ENCODE measurements at places on chromosomes 13 and 19.

DNA sequence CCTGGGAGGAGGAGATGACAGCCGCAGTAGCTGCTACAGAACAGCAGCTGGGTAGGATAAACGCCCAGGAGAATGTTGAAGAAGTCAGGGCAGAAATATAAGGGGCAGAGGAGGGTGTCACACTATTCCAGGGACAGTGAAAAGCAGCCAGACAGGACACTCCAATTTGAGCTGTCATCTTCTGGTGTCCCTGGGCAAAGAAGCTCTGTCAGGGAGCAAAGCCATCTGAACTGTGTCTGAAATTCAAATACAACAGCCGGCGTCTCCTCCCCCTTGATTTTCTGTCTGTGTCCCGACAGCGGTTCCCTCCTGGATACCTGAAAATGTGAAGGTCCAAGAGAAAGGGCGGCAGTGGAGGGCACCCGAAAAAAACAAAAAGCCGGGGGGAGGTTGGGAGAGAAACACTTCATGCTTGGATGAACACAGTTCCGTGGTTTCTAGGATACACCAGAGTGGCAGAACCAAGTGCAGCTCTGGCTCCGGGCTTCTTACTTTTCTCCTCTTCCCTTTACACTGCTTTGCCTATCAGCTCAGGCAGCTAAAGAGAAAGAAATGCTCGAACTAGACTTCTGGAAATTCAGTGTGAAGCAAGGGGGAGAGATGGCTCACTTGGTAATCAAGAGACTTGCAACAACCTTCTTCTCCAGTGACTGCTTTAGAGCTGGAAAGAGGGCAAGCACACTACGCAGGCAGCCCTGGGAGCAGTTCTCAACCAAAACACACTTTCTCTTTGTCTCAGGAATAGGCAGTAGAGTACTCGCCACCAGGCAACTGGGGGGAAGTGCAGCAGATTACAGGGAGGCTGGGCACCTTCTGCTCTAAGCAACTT, 465.6 kb downstream of the ITGBL1 start:
- no peak for DNase-seq

- DNase-seq, result no peak
Measured at GRCh38 chr13:47588676-47589075, 412.4 kb downstream of the SUCLA2 start.

- DNase-seq, result no peak
Measured at GRCh38 chr13:53159431-53159830, 130.8 kb downstream of the OLFM4 start.

DNA sequence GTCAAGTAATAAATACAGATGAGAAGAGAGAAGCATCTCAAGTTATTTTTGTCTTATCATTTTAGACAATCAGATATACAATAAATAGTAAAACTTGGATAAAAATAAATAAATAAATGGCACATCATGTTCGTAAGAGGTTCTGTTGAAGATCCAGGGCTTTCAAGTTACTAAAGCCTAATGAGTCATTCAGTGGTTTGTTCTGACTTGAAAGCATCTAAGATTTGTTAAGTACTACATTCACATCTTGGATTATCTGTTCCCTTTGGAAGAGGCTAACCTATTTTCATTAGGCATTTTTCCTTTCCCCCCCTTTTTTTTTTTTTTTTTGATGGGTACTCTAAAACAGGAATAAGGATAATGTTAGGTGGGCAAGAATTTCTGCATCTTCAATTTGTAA, 429.3 kb downstream of the PCDH20 start:
- no peak for DNase-seq

DNA sequence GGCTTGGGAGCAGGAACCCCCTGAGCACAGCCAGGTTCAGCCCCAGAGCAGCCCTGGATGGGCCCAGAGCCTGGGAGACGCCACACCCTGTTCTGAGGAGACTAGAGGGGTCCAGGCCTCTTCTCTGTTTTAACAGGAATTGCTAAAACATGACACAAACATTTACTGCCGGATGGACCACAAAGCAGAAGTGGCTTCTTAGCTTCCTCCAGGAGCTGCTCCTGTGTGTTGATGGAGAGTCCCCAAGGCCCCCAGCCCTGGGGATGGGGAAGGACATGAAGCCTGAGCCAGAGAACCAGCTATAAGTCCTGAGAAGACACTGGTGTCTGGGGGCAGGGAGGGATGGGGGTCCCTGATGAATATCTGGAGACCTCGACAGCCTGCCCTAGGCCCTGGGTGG, 14.6 kb downstream of the CEACAM3 start:
- DNase-seq, result no peak

- DNase-seq, result peak; percentile 98
Measured at GRCh38 chr13:109256866-109257760, 529.3 kb downstream of the IRS2 start.

GRCh38 chr19:39874404-39874803, 28.2 kb upstream of the FBL start:
- no peak for DNase-seq

DNA sequence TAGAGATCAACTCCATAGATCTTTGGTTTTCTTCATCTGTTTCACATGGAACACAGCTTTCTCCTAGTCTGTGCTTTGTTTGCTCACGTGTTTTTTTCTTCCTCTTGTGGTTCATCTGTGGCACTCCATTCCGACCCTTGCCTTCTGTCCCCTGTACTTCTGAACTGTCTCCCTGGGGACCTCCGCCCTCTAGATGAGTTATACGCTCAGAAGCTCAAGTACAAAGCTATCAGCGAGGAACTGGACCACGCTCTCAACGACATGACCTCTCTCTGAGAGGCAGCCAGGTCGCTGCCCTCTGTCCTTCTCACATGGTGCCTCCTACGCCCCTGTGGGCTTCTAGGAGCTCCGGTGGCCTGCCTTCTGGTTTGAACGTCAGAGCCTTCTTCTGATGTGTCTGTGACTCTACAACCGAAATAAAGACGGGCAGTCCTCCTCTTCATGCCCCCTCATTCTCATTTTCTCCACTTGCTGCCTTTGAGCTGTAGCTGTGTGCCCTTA, 16.6 kb upstream of the RAB8A start:
- no peak for DNase-seq

DNA sequence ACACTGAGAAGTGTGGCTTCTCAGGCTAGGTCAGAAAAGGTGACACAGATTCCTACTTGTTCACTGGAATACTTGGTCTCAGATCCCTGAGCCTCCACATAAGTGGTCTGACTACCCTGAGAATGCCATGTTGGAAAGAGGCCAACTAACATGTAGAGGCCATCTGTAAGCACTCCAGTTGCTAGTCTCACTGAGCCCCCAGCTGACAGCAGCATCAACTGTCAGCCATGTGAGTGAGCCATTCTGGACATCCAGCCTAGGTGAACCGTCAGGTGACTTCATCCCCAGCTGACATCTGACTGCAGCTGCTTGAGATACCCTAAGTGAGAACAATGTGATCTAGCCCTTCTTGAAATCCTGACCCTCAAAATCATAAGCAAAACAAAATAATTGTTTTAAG, 18.1 kb upstream of the ARL11 start:
- DNase-seq, result no peak

DNA sequence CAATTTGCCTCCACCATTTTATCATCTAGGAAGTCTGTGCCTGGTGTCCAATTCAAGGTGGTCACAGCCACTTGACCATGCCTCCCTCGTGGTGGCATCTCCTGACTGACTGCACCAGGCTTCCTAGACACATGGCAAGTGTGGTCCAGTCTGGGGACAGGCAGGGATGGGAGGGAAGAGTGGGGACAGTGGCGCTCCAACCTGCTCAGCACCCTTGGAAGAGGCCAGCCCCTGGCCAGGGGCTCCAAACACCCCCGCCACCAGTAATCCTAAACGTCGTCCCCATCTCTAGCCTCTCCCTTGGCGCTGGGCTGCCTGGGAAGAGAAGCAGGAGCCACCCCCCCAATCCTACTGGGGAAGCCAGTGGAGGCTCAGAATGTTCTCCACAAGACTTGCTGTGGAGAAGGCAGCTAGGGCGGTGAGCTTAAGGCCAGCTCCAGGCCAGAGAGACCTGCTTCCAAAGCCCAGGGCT, 2.7 kb downstream of the RPL36 start:
- DNase-seq, result no peak

- no peak for DNase-seq
Measured at GRCh38 chr19:33089010-33089409, 8.0 kb downstream of the GPATCH1 start.

DNA sequence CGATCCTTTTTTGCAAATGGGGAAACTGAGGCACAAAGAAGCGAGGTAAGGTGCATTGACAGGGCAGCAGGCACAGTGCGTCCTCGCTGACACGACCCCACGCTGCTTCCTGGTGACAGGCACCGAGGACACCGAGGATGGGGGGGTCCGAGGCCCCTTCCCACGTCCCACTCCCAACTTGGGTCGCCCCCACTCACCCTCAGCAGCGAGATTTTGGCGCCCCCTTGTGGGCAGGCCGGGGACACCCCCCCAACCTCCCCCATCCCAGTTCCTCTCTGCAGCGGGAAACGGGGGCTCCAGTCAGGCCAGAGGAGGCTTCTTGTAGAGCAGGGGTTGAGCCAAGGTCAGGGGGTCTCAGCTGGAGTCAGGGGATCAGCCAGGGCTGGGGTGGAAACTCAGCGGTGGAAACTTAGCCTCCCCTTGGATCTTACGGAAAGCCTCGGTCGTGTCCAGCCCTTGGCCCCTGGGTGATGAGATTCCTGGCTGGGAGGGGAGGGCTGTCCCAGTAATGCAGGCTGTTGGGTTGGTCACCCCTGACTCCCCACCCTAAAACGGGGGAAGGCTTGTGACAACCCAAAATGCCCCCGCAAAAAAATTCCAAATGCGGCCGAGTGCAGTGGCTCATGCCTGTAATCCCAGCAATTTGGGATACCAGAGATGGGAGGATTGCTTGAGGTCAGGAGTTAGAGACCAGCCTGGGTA, 8.2 kb downstream of the SMIM24 start:
- DNase-seq, result no peak

DNA sequence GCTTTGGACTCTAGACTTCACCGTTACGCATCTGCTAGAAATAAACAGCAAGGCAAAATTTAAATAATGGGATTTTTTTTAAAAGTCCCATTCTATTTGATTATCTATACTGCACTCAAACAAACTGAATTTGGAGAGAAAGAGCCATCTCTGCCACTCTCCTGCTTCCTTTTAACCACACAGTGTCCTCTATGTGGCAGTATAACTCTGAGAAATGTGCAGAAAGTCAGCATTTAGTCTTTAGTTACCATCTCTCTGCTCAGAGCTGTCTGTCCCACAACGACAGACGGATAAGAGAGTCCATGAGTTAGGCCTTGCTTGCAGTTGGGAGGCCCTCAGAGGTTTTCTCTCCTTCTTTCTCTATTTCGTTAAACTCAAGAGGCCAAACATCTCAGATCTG, 21.2 kb downstream of the CCNA1 start:
- peak; percentile 38 for DNase-seq

- DNase-seq, result peak; percentile 27
Measured at GRCh38 chr19:49938662-49939061, 9.4 kb upstream of the NUP62 start.

Measured in fibroblast of mammary gland (primary cell).